Dermis blood vessel endothelial cell (primary cell): ENCODE measurements at places on chromosomes 13 and 19. TPM values are rescaled to one million over a fixed set of nuclear protein-coding genes. Genes with fewer than 3 reads are reported as not detected.
A peak's percentile ranks its signal among the peaks of the same experiment; 100 is the strongest.

DCLK1 gene
- total RNA-seq: 29.2 and 38.1 TPM in 2 replicates

AMH gene
- 1.3 and 1.5 TPM in 2 replicates for total RNA-seq

KLK6 gene
- not detected in 2 replicates for total RNA-seq

SIGLEC8 gene
- not detected in 2 replicates for total RNA-seq

CEBPA gene
- 0.17 and 0.19 TPM in 2 replicates for total RNA-seq

SBSN gene
- total RNA-seq: 0.09 TPM in 1 of 2 replicates, not detected in the other

PTGIR gene
- not detected in 2 replicates for total RNA-seq

APC2 gene
- total RNA-seq: 0.23 and 0.34 TPM in 2 replicates

SERTAD3 gene
- 14.9 and 25.9 TPM in 2 replicates for total RNA-seq

ARID3A gene
- 9.0 and 9.7 TPM in 2 replicates for total RNA-seq

FZR1 gene
- total RNA-seq: 36.1 and 66.7 TPM in 2 replicates

DNA sequence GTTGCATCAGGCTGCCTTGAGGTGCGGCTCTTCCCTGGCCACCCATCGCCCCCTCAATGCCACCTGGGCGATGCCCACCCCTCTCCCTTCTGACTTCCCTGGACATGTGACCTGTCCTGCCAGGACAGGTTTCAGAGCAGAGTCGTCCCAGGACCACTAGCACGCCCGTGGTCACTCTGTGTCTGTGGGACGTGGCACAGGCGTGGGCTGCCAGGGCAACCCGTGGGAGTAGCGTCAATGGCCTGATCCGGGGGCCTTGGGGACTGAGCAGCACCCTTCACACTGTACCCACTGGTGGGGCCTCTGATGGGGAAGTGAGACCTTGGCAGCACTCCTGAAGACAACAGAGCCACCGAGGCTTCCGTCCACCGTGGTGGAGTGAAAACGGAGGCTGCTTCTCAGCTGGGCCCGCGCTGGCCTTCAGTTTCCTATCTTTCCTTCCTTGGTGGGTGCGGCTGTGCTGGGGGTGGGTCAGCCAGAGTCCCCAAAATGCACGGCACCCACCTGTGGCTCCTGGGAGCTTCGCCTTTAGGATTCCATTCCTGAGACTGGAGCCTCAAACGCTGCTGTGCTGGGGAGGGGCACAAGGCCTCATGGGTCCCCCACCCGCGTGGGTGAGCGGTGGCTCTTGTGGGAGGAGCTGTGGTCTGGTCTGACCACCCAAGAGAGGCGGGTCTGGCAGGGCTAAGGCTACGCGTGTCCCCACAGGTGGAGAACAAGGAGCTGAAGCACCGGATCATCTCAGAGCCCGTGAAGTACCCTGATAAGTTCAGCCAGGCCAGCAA lies 26.7 kb upstream of the TMEM255B start:
- DNase-seq: no peak

- no peak for DNase-seq
Observed at GRCh38 chr13:44104197-44104490, 224.4 kb downstream of the LACC1 start.

- DNase-seq: no peak
Observed at GRCh38 chr13:31848621-31849020, 109.3 kb downstream of the RXFP2 start.

DNA sequence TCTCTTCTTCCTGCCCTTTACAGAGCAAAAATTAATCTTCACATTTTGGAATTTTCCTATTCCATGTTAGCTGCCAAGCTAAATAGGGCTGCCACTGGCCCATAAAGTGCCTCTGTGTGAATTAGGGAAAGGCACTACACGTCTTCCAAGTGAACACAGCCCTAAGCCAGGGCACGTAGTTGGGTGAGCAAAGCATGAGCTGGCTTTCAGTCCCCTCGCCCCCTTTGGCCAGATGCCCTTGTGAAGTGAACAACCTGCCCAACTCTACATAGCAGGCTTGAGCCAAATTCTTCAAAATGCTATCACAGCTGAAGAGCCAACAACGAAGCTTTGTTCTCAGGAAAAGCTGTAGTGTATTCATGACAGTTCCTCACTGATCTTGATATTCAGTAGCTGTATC lies 213.1 kb downstream of the OXGR1 start:
- DNase-seq: no peak

- DNase-seq: no peak
Observed at GRCh38 chr13:109100705-109101304, 471.4 kb downstream of the MYO16 start.

DNA sequence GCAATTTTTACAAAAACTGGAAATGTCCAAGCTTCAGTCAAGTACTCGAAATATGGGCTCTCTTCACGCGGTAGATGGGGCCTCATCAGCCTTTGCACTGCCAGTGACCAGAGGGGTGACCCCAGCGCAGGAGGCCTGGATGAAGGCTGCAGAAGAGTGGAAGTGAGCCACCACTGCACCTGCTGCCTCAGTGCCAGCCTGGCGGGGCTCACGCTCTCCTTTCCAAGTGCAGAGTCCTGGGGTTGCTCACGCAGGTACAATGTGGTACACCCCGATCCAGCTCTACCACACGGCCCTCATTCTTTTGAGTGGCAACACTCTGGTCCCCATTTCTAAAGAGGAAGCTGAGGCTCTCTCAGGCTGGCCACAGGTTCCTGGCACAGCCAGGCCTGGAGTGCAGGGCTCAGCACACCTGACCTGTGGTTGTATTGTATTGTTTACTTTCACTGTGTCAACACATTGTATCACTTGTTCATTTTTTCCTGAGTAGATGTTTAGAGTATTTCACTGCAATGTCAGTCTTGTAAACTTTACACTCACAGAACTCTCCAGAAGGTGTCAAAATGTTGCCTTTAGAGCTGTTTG lies 97.3 kb upstream of the SOX1 start:
- DNase-seq: no peak

GRCh38 chr19:2261438-2262172 lies 5.4 kb upstream of the JSRP1 start:
- DNase-seq: peak; percentile 73

- no peak for DNase-seq
Observed at GRCh38 chr13:75633285-75633684, 2.8 kb upstream of the LMO7 start.

DNA sequence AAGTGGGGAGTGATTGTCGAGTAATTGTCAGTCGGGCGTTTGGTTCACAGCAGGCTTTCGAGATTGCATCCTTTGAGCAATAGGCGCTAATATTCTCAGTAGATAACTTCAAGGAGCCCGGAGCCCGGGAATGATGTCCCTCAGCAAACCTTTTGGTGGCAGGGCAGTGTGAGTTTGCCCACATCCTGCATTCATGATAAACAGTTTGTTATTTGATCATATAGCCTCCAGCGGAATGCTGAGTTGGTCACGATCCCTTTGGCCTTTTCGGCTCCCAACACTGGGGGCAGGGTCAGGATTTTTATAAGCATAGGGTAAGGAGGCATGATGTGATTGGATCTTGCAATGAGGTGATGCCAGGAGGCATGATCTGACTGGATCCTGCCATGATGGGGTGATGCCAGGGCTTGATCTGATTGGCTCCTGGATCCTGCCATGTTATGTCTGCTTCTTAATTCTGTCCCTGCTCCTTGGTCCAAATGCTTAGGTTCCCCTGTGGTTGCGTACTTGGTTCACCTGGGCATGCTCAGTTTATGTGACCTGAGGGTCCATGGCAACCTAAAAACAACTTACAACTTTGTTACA lies 38.2 kb upstream of the IGSF23 start:
- no peak for DNase-seq

DNA sequence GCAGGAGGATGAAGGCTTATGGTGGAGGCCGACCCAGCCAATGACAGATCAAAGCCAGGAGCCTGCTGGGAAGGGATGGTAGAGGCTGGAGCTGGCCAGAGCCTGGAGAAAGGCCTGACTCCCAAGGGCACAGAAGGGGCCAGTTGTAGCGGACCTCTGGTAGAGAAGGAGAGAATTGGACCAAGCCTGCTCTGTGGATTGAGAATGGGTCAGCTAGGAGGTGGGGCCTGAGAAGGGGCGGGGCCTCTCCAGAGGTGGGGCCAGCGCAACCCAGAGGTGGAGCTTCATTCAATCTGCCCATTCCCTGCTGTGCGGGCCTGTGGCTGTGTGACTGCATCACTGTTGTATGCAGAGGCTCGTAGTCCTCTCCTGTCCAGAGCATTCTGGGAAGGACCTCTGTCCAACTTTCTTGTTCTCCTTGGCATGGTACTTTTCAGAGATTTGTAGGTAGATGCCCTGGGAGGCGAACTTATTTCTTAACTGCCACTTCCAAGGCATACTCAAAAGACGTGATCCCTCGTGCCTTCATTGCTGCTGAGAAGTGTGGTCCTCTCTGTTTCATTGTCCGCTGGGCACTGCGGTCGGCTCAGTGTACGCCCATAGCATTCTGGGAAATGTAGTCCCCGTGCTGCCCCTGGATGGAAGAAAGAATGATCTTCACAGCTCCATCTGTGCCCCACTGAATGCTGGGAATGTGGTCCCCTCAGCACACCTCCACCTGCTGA lies 6.7 kb downstream of the GRIN2D start:
- peak; percentile 72 for DNase-seq

GRCh38 chr19:49904136-49904535 lies 7.4 kb upstream of the IL4I1 start:
- no peak for DNase-seq

GRCh38 chr19:4654437-4655361 lies 15.4 kb downstream of the TNFAIP8L1 start:
- no peak for DNase-seq

GRCh38 chr13:94182185-94182761 lies 297.2 kb downstream of the DCT start:
- no peak for DNase-seq

DNA sequence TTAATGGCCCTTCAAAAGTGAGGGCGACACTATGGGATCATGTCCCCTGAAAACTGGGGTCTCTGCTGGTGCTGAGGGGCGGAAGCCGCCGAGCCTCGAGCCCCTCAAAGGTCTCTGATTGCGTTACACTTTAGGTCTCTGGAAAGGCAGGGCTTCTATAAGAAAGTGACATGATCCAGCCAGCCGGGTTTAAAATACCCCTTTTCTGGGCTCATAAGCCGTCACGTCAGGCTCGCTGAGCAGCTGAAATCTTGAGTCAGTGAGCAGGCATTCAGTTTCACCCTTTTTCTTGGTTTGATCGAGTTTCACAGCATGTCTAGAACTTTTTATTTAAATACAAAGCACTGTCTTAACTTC lies 600 bp upstream of the HMGB1 start:
- no peak for DNase-seq

DNA sequence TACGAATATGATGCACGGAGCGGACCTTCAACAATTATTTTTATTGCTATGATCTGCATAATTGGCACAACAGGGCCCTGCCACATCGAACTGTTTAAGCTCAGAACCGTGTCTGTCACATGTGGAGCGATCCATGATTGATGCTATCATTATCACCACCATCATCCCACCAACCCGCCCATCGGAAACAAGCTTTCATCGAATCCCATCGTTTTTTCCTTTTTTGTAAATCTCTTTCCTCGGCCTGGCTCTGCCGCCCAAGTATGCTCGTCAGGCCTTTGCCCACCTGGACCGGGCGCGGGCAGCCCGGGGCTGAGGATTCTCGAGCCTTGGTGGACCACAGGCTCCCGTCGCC lies 533 bp upstream of the DCAF15 start:
- peak; percentile 10 for DNase-seq

GRCh38 chr13:21318891-21319532 lies 140.1 kb downstream of the ZDHHC20 start:
- DNase-seq: peak; percentile 36

DNA sequence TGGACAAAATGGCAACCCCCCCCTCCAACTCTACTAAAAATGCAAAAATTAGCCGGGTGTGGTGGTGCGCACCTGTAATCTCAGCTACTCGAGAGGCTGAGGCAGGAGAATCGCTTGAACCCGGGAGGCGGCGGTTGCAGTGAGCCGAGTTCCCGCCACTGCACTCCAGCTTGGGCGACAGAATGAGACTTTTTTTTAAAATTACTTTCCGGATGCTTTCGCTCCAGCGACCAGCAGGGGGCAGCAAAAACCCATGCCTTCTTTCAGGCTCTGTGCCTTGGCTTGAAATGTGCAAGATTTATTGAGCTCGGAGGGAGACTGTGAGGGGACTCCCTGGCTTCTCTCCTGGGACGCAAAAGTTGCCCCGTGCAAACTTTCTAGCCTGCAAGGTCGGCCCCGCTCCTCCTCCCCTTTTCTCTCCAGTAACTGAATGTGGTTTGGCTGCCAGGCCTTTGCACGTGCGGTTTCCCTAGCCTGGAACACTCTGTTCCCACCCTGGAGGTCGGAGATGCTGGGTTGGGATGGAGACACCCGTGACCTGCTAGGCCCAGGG lies 61.4 kb upstream of the NFIC start:
- DNase-seq: peak; percentile 79

GRCh38 chr13:35700671-35701070 lies 224.2 kb upstream of the MAB21L1 start:
- DNase-seq: no peak

DNA sequence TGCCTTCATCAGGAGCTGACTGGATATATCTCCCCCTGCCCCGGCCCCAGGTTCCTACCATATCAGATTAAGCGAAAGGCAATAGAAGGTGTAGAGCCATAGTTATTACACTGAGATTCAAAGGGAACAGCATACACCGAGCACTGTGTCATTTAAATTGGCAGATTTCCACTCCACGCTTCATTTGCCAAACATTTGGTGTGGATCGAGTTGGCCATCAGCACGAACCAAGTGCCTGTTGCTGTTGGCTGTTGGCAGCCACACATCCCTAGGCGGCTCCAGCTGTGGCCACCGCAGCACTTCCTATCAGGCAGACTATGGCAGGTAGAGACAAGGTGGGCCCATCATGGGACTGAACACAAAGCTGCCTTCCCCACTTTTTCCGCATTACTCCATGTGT lies 115.8 kb downstream of the CCNA1 start:
- no peak for DNase-seq

GRCh38 chr19:35915443-35915842 lies 7.3 kb upstream of the TYROBP start:
- no peak for DNase-seq

DNA sequence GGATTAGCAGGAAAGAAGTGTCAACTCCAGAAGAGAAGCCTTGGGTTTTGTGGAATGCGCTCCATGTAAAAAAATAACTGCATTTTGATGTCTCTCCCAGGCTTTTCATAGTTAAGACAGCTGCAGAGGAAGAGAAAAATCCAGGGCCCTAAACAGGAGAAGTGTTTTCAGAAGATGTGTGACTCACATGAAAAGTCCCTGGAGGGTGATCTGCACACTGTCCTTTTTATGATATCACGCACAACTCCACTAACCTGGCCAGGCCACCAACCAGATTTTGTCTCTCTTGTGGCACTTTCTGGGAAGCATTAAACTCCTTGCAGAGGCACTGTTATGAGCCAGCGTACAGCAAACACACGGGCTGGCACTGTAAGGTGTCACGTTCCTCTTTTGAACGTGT lies 267.3 kb downstream of the FGF9 start:
- DNase-seq: no peak

GRCh38 chr13:47832458-47832972 lies 168.6 kb downstream of the SUCLA2 start:
- DNase-seq: no peak

GRCh38 chr19:32022044-32022640 lies 323.3 kb upstream of the ZNF507 start:
- DNase-seq: no peak

GRCh38 chr19:36256064-36256463 lies 41.2 kb downstream of the ZNF146 start:
- DNase-seq: no peak

DNA sequence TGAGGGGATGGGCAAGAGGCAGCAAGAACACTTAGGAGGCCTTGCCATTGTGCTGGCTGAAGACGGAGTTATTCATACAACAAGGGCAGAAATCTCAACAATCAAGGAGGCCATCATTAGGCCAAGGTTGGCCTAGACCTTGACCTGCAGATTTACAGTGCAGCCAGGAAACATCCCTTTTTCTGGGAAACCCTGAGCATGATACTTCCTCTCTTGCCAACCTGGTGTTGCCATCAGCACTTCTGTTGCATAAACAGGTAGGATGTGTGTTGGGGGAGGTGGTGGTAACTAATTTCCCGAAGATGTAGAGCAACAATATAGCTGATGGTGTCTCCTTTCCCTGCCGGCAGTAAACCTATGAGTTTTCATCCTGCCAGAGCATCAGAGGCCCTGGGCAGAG lies 8.0 kb downstream of the TMEM272 start:
- no peak for DNase-seq
